Uterine smooth muscle cell (primary cell): ENCODE measurements at places on chromosomes 2 and 18. TPM values are rescaled to one million over a fixed set of nuclear protein-coding genes. Genes with fewer than 3 reads are reported as not detected.

The CYP27C1 gene
- total RNA-seq: not detected in 2 replicates

The TMEM163 gene
- total RNA-seq: not detected in 2 replicates

The KCNG3 gene
- under 0.01 TPM in 2 replicates for total RNA-seq

The PDE1A gene
- 11.5 and 20.0 TPM in 2 replicates for total RNA-seq

The OSR1 gene
- 3.9 and 5.3 TPM in 2 replicates for total RNA-seq

The CHST9 gene
- total RNA-seq: under 0.01 TPM in 1 of 2 replicates, not detected in the other

The EVX2 gene
- total RNA-seq: under 0.01 and 0.11 TPM in 2 replicates

The DPP4 gene
- 40.4 and 89.7 TPM in 2 replicates for total RNA-seq

The DES gene
- 284 and 858 TPM in 2 replicates for total RNA-seq

The CNDP1 gene
- 0.12 TPM in 1 of 2 replicates, not detected in the other for total RNA-seq

The AKAIN1 gene
- total RNA-seq: not detected in 2 replicates

The LINC00305 gene
- total RNA-seq: not detected in 2 replicates

The PRSS56 gene
- total RNA-seq: not detected in 2 replicates

The CD8B2 gene
- not detected in 2 replicates for total RNA-seq

The SLC20A1 gene
- total RNA-seq: 122 and 398 TPM in 2 replicates

The FBXO48 gene
- 0.37 and 0.66 TPM in 2 replicates for total RNA-seq
